H7 (cell line): ENCODE measurements at places on chromosomes 16 and 17.

DNA sequence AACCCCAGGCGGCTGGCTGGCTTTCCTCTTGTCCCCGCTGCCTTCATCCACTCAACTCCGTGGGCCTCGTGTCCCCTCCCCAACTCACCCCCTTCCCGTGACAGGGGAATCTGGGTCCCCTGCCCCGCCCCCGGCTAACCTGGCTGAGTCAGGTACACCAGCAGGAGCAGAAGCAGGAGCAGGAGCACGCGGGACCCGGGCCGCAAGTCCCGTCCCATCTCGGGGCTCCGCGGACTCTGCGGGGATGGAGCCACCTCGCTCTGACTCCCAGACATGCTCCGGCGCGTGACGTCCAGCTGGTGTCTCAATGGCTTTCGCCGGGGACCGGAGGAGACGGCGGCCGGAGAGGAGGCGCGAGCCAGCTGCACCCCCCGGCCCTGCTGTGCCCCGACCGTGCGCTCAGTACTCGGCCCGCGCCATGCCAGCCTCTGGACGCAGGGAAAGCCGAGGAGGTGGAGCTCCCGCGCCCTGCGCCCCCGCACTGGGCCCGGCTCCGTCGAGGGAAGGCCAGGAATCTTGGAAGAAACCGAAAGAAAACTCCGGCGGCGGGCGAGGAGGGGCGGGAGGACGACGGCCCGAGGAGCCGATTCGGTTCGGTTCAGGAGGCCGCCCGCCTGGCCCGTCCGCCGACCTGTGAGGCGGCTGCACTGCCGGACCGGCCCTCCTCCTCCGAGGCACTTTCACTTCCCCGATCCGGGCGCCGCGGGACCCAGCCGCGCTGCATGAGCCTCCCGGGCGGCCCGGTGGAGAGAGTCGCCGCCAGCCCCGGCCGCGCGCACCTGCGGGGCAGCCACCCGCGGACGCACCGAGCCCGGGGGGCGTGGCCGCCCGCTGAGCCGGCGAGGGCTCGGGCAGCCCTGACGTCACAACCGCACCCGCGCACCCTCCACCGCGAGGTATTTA is at the start of the genes CXCL16 and ZMYND15:
TSS of gene CXCL16 (minus strand) at position 807 of the 903 bp plus-strand sequence. CDS start at position 218, 589 bp downstream.
TSS of gene ZMYND15 (plus strand) at position 712 of the 903 bp plus-strand sequence. CDS start 716 bp downstream, outside the sequence.
- peak; percentile 90 for DNase-seq

DNA sequence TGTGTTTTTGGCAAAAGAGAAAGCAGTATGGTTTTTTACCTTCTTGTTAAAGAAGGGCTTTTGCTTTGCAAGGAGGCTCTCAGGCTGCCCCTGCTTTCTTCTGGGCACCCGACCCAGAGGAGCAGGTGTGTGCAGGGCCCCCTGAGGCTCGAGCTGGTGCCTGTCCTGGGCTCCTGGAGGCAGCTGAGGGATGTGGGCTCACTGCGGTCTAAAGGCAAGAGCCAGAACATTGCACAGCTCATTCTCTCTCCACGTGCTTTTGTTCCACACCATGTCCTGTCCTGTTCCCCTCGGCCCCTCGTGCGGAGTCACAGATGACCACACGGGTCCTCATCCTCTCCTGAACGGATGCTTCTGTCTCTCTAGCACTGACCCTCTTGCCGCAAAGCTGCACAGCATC is 36.7 kb upstream of the CAPN15 start:
- DNase-seq: no peak

DNA sequence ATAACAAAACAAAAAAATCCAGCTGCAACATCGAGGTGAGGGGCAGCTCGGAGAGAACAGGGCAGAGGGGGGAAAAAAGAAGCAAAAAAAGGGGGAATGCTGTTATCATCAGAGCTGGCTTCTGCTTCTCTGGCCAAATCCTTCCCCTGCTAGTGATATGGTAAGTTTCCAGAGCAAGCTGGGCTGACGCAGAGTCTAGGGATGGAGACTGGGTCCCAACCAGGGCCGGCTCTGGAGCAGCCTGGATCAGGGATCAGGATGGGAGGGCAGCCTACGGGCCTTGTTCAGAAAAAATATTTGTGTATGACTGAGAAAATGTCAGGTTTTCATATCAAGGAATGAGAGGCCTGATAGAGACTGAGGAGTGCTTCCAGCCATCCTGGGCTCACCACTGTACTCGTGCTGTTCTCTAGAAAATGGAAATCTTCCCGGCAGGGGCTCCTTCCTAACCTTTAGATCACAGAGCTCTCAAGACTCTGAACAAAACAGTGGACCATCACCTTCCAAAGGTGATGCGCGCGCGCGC is 726 bp upstream of the C1QTNF1 start:
- DNase-seq: peak; percentile 47

DNA sequence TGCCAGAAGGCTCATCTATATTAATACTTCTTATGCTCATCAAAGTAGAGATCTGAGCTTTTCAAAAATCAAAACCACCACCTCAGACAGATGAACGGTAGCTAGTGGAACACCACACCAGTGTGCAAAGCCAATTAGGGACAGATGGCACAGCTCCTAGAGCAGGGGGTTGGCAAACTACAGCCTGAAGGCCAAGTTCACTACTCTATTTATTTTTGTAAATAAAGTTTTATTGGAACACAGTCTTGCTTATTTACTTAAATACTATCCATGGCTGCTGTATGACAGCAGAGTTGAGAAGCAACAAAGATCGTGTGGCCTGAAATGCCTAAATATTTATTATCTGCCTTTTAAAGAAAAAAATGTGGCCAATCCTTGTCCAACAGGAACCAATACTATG is 56.8 kb downstream of the AMFR start:
- DNase-seq: no peak

DNA sequence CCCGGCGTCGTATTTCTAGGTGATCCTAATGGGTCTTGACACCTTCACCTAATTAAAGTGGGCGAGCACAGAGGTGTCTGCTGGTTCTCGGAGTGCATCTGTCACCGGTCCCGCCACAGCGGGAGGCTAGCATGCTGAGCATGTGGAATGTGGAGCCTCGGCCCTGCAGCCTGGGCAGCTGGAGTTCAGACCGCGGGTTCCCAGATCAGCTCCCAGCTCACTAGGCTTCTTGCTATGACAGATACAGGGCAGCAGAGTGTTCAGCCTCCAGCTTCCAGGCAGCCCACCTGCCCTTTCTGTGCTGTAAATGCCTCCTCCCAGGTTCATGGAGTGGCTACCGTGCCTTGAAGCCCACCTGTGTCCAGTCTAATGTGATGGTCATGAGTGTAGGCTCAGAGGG is 166.7 kb downstream of the CPPED1 start:
- peak; percentile 39 for DNase-seq

GRCh38 chr16:82295290-82296201 is 125.5 kb upstream of the MPHOSPH6 start:
- no peak for DNase-seq

DNA sequence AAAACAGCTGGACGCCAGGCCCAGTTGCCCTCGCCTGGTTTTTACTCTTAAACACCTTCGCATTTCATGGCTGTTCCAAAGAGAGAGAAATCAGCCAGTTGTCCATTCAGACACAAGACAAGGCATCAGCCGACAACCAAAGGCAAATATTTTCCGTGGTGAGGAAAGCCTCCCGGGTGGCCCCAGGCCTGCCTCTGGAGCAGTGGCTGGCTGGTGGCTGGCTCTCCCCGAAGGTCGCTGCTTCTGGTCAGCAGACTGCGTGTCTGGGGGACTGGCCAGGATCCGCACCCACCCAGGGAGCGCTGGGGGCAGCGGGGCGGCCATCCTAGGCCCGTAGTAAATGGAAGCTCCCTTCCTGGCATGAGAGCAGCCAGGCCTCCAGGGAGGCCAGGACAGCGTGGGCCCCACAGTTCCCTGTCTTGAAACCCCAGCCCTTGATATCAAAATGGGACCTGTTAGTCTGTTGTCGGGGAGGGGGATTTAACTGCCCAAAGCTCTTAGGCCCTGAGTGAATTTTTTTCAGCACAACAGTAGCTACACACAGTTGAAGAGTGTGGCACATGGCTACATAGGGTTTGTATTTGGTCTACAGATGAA is 57.7 kb downstream of the SREBF1 start:
- no peak for DNase-seq

- no peak for DNase-seq
These were observed 1.9 kb downstream of the HS3ST2 start for GRCh38 chr16:22815863-22816262.

- peak; percentile 76 for DNase-seq
These were observed 8.4 kb downstream of the SLC16A5 start for GRCh38 chr17:75096082-75096625.

- no peak for DNase-seq
These were observed 286.7 kb upstream of the CDH5 start for GRCh38 chr16:66079671-66080334.

- DNase-seq: no peak
These were observed 1.6 kb downstream of the IL21R start for GRCh38 chr16:27403601-27403992.

DNA sequence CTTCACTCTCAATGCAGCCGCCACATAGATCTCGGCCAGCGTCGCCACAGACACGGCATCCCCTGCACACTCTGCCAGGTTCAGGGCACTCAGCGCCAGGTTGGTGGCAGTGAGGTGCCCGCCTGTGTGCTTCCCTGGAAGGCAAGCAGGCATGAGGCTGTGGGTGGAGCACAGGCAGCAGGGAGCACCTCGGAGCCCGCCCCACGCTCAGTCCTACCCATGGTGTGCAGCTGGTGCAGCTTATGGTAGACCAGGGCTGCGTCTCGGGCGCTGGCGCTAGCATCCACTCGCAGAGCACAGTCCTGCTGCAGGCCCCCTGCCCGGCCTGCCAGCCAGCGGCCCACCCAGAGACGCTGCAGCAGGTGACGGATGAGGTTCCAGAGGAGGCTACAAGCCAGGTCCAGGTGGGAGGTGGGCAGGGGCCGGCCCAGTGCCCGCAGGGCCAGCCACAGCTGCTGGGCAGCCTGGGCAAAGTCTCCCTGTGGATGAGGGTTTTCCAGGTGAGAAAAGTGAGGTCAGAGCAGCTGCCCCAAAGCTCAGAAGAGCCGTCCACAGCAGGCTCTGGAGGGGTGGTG is 20.5 kb downstream of the SREBF1 start:
- no peak for DNase-seq

- peak; percentile 39 for DNase-seq
These were observed 417.1 kb downstream of the XYLT1 start for GRCh38 chr16:17053536-17054160.

GRCh38 chr16:88534638-88535190 is 35.5 kb upstream of the ZC3H18 start:
- DNase-seq: peak; percentile 90

GRCh38 chr16:57084257-57084770 is 8.1 kb upstream of the CPNE2 start:
- peak; percentile 91 for DNase-seq

DNA sequence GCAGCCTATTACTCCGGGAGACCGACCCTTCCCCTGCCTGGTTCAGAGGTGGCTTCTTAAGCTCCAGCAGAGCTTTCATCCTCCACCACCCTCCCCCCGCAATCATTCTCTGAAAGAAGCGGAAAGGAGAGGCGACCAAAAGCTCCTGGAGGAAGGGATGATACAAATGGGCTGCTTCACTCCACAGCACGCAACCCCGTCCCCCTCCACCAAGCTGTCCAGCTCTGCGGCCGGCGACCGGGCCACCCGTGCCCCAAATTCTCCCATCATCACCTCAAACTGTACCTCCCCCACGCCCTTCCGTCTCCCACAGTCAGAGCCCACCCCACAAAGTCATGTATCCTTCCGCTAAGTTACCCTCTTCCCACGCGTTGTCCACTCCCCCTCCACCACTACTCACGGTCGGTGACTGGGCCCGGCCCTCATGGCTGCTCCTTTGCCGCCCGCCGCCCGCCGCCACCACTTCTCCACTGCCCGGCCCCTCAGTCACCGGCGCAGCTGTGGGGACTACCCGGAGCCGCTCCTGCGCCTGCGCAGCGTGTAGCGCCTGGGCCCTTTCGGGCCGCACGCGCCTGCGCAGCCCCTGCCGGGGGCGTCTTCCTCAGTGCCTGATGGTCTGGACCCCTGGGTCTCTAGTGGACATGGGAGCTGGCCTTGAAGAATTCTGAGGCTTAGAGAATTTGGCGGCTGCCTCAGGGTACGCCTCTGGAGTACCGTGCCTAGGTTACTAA is at the start of gene FAM222B:
TSS of gene FAM222B (minus strand) at position 509 of the 731 bp plus-strand sequence. CDS start 76,123 bp downstream, outside the sequence.
- peak; percentile 100 for DNase-seq

DNA sequence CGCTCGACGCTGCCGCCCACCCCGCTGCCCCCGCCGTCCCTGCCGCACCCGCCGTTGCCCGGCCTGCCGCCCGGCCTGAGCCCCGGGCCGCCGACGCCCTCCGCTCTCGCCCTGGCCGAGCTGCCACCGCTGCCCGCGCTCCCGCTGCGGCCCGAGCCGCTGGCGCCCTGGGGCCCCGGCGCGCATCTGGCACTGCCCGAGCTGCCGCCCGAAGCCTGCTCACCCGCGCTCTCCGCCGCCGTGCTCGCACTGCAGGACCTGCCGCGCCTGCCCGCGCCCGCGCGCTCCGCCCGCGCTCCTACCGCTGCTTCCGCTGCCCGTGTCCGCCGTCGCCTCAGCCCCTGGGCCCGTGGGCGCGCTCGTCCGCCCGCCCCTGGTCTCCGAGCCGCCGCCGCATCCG is 8.4 kb upstream of the CLDN9 start:
- peak; percentile 68 for DNase-seq

GRCh38 chr16:1002399-1003166 is 21.0 kb downstream of the SOX8 start:
- DNase-seq: no peak

- DNase-seq: peak; percentile 57
These were observed 38.3 kb upstream of the NAT9 start for GRCh38 chr17:74814453-74814852.

DNA sequence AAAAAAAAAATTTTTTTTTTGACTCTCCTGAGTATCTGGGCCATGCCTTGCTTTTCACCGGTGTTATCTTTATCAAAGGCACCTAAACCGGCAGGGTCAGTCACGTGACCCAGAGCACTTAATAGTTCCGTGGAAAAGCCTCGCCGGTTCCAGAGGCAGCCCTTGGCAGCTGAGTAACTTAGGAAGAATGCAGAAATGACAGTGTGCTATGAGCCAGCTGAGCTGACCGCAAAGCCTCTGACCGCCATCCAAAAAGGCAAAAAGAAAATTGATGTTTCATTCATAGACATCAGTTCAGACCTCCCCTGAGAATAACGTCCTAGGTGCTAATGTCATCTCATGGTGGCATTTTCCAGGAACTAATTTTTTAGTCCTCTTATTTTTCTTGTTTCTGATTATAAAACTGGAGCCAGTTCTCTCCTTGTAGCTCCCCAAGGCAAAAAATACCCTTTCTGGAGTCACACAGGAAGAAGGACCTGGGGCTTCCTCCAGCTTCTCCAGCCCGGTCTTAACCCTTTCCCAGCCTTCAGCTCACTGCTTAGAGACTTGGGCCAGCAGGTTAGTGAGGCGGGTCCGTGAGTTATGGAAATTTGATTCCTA is 122.6 kb downstream of the SOCS1 start:
- no peak for DNase-seq

- DNase-seq: peak; percentile 59
These were observed 42.3 kb downstream of the PIPOX start for GRCh38 chr17:29085223-29085622.
